ENCODE measurements at places on chromosomes 4 and X. TPM values are rescaled to one million over a fixed set of nuclear protein-coding genes. Genes with fewer than 3 reads are reported as not detected.

Gene PRDM8
- total RNA-seq, result 1.1 TPM

DNA sequence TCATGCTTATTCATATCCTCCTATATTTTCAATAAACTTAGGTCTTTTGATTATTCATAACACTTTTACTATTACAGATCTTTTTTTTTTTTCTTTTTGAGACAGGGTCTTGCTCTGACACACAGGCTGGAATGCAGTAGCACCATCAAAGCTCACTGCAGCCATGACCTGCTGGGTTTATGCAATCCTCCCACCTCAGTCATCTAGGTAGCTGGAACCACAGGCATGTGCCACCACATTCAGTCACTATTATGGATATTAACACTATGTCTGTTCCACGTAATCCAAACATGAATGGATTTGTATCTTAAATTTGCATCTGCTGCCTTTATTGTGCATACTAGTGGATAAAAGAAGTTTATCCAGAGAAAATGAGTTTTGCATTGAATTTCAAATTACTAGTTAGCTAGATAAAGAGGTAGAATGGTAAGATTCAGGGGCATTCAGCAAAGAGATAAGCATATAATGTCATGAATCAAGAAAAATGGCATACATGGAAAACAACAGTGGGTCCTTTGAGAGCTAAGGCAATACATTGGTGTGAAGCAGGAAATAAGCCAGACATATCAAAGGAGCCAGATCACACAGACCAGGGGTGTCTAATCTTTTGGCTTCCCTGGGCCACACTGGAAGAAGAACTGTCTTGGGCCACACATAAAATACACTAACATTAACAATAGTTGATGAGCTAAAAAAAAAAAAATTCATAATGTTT lies 13.9 kb downstream of the ANAPC10 start:
- no peak for DNase-seq

DNA sequence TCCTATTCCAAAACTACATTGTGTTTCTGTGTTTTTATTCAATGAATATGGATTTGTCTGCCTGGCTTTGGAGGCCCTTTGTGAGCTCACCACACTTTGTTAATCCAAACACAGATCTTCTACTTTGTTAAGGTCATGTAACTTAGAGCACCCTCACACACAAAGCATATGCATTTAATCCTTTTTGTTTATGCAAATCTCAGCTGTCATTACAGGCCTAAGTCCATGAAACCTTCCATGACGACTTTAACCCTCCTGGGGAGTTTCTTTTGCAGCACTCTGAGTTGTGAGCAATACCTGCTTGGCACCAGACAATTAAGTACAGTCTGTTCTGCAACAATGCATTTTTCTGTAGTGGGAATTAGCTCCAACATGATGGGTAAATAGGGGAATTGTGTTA lies 14.9 kb downstream of the CCSER1 start:
- DNase-seq, result no peak

DNA sequence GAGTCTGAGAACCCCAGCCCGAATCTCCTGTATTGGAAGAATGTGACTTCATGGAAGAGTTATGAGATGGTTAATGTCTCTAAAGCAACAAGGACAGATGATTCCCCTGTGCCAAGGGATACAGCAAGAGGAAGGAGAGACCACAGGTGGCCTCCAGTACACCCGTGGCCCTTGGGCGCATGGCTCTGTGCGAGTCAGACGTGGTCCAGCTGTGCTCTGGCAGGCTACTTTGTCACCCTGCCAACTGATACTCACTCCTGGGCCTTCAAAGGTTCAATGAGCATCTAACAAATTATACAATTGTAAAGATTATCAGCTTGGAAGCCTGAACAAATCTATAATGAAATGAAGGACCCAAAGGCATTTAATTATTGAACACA lies 71.7 kb downstream of the NYX start:
- DNase-seq, result no peak

- DNase-seq, result no peak
Observed at GRCh38 chr4:83890816-83891215, 354.9 kb downstream of the GPAT3 start.

- no peak for DNase-seq
Observed at GRCh38 chr4:185868983-185869382, 57.0 kb upstream of the SORBS2 start.

DNA sequence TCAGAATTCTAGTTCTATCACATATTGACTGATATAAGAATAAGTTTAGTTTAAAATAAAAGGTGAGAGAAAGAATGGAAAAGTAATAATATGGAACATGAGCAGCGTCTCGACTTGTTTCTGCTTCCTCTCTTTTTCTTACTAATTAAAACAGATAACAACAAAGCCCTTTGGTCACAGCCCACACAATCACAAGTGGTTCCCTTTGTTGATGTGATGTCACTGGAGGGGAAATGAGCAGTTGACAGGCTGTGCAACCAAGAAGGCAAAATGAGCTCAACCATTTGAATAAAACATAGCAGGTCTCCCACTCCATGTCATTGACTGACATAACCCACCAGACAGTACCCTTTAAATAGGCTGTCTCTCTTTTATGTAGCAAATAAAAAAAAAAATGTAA lies 342.5 kb upstream of the MAGEB2 start:
- no peak for DNase-seq

- DNase-seq, result peak; percentile 23
Observed at GRCh38 chr4:102825261-102826091, 1.9 kb downstream of the UBE2D3 start.

GRCh38 chrX:152428120-152428519 lies 23.0 kb downstream of the GABRA3 start:
- DNase-seq, result no peak

DNA sequence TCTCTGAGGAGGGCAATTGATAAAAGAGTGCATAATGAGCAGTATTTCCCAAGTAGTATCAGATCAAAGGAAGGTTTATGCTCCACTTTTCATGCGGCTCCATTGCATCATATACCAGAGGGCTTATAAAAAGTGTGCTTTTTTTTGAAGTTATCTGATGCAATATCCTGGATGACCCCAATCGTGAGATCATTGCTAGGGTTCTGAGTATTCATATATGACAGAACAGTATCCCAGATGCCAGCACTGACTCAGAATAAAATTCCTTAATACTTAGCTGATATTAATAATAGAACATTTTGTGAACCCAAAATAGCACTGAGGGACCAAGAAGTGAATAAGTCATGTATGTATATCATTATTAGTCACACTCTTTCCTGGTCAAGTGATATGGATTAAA lies 945.5 kb upstream of the AGA start:
- DNase-seq, result no peak

DNA sequence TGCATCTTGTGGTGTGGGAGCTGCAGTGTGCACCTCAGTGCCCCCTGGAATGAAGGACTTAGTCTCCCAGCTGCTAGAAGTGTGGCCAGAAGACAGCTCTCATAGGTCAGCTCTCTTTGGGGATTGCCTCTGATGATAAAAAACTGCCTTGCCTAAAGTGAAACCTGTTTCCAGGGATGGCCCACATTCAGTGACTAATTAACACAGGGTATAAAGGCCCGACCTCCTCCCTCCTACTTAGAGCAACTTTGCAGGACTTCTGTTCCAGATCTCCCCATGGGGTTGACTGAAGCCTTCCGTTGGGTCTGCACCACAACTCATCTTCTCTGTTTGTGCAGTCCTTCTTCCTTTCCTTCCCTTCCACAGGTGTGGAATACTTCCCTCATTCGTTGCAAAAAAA lies 53.2 kb downstream of the SPINK2 start:
- DNase-seq, result no peak

DNA sequence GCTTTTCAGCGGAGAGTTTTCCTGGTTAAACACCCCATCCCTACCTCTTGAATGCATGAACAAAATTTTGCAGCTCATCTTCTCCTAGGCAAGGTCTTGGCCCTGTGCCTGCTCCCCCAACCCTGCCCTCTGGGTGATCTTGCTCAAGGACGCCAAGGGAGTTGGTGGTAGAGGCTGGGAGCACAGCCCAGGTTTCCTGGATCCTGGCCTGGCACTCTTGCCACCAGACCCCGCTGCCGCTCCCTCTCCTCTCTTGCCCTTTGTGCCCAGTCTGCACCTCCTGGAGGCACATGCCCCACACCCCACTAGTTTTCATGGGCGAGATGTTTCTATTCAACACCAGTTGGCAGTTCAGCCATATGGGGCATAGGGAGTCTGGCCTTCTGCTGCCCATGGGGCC lies 37.3 kb downstream of the TSC22D3 start:
- DNase-seq, result no peak

Data from activated T-helper 2 cell treated with anti-CD3 and anti-CD28 coated beads, Interferon-gamma antibody, Interleukin-2, Interleukin-4, amounts not matched to agents 10 μg/mL and 5 μg/mL and 100 μg/mL, durations not matched to agents 14 hours and 24 hours and 36 hours (primary cell).